ENCODE measurements at places on chromosomes 2 and 18. TPM values are rescaled to one million over a fixed set of nuclear protein-coding genes. Genes with fewer than 3 reads are reported as not detected.

DNA sequence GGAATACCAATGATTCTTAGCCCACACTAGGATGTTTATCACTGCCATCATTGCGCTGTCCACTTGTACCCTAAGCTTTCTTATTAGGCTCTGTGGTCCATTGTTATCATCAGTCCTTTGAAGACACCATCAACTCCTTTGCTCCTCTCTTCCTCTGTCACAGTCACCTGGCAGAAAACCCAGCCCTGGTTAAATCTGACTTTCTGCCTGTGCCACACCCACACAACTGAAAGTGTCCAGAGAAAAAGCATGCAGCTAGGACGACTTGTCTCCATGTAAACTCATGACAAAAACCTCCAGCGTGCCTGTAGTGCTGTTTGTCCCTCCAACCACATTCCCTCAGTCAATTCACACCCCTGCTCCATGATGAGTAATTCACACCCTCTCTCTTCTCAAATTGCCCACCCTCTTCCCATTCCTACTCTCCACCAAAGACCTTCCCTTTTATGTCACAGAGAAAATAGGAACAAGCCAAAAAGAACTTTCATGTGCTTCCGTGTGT is 297.4 kb upstream of the MGAT5 start:
- no peak for DNase-seq

DNA sequence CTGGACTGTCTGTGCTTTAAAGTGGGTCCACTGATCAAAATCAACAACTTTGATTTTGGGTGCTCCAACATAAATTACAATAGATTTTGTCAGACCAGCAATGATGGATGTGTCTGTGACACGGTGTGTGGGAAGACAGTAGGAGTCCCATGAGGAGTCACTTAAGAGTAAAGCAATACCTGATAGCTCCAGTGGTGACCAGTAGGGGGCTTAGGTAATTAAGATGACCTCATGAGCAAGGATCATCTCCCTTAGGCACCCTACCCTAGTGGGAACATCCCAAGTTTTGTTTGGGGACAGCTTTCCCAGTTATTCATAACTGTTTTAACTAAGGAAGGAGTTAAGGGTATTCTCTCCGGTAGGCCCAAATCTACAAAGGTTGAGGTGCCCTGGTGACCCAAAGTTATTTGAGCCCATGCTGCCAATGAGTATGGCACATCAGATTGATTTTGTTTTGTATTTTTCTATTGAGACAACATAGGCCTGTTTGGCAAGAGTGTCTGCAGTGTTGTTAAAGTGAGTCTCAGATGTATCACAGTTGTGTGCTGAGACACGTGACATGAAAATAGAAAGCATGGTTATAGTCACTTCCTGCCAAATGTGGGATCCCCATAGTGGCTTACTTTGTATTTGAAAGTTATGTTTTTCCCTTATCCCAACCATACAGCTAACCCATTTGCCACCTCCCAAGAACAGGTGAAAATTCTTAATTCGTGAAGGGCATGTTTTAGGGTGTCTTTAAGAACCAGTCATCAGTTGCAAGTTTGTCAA is 1337.6 kb upstream of the SLC39A10 start:
- DNase-seq = no peak

DNA sequence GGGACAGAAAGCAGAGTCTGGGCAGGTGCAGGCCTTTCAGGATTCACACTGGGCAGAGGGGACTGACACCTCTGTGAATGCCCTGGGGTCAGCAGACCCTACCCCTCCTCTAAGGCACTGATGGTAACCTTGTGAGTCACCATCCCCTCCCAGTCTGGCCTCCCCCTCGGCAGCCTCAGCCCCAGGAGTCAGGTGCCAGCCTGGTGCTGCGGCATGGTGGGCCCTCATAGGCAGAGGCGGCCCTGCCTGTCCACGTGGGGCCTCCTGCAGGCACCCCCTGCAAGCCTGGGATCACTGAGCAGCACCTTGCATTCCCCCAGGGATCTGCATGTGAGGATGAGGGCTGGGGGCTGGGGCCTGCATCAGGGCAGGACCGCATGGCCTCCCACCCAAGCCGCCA is 4.8 kb upstream of the GPR17 start:
- DNase-seq = no peak

DNA sequence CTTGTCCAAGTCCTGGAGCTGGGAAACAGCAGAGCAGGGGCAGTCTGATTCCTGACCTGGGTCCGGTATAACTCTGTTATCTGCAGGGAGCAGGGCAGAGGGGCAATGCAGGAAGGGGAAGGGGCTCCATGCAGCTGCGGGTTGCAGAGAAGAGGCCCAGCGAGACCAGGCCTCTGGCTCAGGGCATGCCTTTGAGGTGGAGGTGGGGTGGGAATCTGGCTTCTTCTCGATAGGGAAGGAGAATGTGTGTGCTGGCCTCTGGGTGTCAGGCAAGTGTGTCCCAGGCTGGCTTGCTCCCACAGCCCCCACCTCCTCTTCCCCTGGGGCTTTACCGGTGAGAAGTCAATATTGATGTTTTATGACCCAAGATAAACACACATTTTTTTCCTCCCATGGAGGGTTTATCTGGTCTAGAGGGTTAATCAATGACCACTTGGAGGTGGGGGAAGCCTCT is 187.1 kb upstream of the HAAO start:
- DNase-seq = no peak

GRCh38 chr2:181853696-181854095 is 37.8 kb upstream of the ITPRID2 start:
- no peak for DNase-seq

DNA sequence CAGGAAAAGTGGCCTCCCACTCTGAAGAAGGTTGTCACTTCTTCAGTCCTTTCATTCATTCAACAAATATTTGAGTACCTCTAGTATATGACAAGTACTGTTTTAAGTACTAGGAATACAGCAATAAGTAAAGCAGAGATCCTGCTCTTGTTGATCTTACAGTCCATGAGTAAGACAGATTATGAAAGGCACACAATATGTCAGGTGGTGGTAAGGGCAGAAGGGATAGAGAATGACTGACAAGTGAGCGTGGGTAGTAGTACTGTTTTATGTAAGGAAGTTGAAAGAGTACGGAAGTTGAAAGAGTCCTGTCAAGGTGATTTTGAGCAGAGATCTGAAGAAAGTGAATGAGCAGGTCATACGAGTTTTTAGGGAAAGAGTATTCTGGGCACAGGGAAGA is 111.3 kb downstream of the GALNT1 start:
- no peak for DNase-seq

DNA sequence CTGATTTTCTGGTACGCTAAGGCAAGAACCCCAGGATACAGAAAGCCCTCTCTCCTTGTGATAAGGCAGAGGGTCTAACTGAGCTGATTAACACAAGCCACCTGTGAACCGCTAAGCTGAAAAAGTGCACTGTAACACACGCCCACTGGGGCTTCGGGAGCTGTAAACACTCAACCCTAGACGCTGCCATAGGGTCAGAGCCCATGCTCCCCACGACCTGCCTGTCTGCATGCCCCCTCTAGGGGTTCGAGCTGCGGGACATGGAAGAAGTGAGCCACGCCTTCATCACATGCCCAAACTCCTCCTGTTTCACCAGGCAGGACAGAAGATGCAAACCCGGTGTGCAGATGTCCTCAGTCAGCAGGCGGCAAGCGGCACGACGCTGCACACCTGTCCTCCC is 173.9 kb upstream of the RAB12 start:
- no peak for DNase-seq

GRCh38 chr2:20173064-20173463 is 51.9 kb downstream of the SDC1 start:
- no peak for DNase-seq

- no peak for DNase-seq
Observed at GRCh38 chr18:45825258-45826044, at the start of gene SIGLEC15. SIGLEC15 (plus strand) TSS chr18:45825675; CDS start chr18:45825729, 54 bp downstream.

- DNase-seq = peak; percentile 44
Observed at GRCh38 chr2:10169581-10169980, 47.0 kb downstream of the RRM2 start.

- no peak for DNase-seq
Observed at GRCh38 chr18:61600422-61600821, 267.2 kb downstream of the CDH20 start.

DNA sequence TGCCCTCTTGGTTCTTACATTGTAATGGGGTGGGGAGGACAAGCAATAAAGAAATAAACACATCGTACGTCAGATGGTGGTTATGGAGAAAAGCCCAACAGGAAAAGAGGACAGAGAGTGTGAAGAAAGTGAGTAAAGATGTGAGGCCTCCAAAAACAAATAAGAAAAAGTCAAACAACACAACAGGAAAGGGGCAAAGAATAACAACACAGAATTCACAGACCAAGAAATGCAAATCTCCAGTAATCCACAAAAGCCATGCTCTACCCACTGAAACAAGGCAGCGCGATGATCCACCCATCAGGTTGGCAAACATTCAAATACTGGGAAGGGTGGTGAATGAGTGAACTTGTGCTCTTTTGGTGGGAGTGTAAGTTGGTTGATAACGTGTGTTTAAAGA is 16.7 kb upstream of the DUSP2 start:
- no peak for DNase-seq

DNA sequence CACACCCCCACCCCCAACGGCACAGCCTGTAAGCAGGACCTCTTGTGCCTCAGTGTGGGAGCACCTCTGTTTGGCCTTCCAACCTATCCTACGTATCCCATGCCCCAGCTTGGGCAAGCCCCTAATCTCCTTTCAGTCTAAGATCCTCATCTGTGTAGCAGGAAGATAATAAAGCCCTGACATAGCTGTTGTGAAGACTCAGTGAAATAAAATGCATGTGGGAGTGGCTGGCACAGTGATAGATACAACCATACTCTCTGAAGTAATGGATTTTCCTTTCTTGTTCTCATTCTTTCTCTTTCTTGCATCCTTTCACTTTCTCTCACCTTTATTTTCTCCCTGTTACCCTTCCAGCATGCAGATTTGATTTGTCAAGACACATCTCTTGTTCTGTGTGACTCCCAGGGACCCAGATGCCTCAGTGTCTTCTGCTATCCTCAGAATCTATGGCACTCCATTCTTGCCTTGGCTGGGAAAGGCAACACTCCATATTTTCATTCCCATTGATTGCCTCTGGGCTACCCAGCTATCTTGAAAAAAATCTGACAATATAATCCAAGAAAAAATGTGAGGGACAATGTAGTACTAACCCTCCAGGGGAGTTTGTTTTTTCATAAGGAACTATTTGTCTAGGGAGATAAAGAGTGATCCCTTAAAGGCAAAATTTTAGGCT is 207.2 kb upstream of the SETBP1 start:
- no peak for DNase-seq

DNA sequence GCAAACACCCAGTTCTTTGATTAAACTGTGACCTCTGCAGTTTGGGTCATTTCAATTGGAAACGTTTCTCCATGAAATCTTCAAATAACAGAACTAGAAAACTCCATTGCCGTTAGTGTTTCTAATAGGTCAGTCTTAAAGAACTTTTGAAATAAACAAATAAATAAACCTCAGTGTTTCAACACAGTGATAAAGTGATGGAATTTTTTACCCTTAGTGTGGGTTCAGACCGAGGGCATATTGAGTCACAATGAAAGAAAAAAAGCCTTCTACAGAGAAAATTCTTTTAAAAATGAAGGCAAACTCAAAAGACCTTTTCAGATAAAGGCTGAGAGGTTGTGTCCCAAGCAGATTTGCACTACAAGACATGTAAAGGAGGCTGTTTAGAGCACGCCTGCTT is 149.6 kb downstream of the NCKAP5 start:
- DNase-seq = no peak

- peak; percentile 95 for DNase-seq
Observed at GRCh38 chr2:236663287-236664101, 93.9 kb downstream of the ACKR3 start.

The SMARCAL1 gene
- 20.6 TPM for total RNA-seq

The COL3A1 gene
- 14,045 TPM for total RNA-seq

The ZC3H6 gene
- 2.9 TPM for total RNA-seq

The CHAC2 gene
- total RNA-seq = 0.57 TPM

All from fibroblast of the aortic adventitia (primary cell).